ENCODE measurements at places on chromosomes 12 and 14. TPM values are rescaled to one million over a fixed set of nuclear protein-coding genes. Genes with fewer than 3 reads are reported as not detected.

Gene KRT5
- total RNA-seq, result not detected

Gene PZP
- not detected for total RNA-seq

Gene INHBE
- total RNA-seq, result not detected

Gene KIF5A
- total RNA-seq, result 0.89 TPM

Gene CHGA
- total RNA-seq, result not detected

Gene FLRT2
- not detected for total RNA-seq

DNA sequence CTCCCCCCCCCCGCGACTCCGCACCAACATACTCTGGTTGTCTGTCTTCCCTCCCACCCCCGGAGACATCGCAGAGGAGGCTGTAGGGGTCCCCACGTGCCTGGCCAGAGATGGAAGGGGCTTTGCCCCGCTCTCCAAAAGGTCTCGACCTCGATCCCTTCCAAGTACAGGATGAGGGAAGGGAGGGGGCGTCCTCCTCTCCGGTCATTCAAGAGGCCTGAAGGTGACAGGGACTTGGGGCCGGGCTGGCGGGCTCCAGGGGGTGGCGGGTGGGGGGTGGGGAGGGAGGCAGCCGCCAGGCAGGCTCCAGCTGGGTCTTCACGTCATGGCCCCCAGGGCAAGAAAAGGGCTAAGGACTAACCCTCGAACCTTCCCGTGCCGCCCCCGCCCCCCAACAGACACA lies 15.1 kb downstream of the TBX3 start:
- DNase-seq, result no peak

- DNase-seq, result peak; percentile 55
These were observed 486 bp upstream of the AKT1 start for GRCh38 chr14:104795781-104796686.

DNA sequence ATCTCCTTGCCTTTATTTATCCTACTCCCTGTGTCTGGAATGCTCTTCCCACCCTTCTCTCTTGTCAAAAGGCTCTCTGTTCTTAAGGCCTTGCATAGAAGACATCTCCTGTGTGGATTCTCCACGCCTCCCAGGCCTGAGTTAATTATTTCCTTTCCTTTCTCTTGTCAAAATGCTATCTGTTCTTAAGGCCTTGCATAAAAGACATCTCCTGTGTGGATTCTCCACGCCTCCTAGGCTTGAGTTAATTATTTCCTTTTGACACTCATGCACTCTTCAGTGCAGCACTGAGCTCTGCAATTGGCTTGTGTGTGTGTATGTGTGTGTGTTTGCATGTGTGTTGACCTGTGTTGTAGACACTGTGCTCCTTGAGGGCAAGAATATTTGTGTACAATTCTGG lies 52.1 kb upstream of the DCD start:
- DNase-seq, result no peak

DNA sequence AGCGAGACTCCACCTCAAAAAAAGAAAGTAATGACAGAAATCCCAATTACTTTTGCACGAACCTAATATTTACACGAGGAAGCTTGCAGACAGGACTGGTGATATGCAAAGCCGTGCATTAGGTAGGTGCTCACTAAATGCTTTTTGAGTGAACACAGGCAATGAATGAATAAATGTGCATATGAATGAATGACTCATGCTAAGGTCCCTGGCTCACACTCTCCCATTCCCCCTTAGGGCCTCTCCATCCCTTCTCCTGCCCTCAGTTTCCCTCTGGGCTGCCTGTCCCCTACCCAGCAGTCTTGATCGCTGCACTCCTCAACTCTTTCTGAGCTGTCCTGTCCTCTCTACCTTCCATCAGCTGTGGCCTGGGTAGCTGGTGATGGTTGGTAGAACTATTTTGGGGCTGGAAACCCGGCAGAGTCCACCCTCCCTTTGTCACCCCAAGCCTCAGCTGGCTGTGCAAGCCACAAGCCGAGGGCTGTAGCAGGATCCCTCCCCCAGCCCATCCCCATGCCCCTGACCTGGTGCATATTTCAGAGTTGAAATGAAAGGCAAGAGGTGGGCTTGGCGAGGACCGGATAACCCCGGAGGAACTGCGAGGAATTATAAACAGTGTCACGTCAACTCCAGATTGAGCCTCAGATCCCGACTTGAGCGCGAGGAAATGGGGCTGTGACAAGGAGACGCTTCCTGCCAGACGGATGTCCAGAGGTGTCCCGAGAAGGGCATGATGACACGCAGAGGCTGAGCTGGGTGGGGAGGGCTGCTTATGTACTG lies 191.7 kb upstream of the GSC start:
- DNase-seq, result no peak

DNA sequence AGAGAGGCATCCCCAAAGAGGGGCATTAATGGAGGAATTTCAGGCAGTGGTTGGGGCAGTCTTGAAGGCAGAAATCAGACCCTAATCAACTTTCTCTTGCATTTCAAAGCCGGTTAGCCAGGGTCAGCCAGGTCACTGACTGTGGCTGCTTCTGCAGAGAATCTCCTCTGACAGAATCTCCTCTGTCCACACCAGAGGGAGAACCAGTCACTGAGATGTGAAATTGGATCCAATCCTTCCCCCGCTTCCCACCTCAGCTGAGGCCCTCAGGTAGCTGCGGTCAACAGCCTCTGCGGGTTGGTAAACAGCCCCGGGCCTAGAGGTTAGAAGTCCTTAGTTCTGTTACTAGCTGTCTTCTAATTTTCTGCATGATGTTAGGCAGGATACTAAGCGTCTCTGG lies 39.8 kb upstream of the NUAK1 start:
- no peak for DNase-seq

GRCh38 chr12:110280392-110280778 lies 662 bp upstream of the ATP2A2 start:
- DNase-seq, result peak; percentile 48

- DNase-seq, result no peak
These were observed 156.3 kb upstream of the FKBP4 start for GRCh38 chr12:2638273-2639019.

DNA sequence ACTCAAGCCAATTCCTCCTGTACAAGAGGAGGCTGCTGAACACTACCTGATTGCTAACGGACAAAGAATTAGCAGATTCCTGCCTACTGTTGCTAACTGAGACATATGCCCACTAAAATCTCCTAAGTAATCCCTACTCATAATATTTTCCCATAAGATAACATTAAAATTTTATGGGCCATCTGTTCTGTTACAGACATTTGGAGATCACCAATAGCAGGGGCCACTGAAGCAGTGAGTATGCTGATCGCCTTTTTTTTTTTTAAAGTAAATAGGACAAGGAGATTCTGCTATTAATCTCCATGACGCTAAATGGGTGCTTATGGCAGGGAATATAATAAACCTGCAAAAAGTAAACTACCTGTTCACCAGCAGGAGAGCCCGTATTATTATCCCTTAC lies 292.9 kb downstream of the MED13L start:
- DNase-seq, result no peak

GRCh38 chr12:68804657-68805591 lies 3.1 kb upstream of the MDM2 start:
- DNase-seq, result no peak

DNA sequence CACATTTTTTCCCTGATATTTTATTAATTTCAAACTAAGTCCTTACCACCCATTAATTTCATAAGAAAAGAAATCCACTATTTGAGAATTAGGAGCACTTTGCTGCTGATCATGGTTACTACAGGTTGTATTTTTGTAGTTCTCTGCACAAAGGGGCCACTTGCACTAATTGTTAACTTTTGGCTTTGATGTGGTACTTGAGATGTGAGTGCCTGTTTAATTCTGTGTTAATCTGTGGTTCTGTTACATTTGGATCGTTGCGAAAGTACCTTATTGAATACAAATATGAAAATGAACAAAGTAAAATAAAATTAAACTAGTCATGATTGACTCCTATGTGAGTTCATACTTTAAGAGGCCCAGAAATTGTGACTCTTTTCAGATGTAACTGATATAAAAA lies 374.9 kb upstream of the RGS6 start:
- no peak for DNase-seq

DNA sequence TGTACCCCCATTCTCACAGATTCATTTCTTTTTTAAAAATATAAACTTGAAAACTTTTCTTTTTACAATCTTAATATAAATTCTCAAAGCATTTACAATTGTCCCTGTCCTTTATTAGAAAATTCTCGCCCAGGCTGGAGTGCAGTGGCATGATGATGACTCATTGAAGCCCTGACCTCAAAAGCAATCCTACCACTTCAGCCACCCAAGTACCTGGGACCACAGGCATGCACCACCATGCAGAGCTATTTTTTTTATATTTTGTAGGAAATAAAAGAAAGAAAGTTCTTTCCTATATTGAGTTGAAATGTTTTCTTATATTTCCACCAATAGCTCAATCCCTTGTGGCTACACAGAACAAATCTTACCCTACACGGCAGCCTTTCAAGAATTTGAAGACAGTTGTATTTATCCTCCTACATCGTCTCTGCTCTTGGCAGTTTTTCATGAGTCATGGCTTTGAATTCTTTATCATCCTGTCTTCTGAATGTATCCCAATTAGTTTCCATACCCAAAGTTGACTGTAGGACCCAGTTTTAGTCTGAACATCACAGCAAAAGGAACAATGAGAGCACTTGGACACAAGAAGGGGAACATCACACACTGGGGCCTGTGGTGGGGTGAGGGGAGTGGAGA lies 52.4 kb downstream of the SYT1 start:
- no peak for DNase-seq

DNA sequence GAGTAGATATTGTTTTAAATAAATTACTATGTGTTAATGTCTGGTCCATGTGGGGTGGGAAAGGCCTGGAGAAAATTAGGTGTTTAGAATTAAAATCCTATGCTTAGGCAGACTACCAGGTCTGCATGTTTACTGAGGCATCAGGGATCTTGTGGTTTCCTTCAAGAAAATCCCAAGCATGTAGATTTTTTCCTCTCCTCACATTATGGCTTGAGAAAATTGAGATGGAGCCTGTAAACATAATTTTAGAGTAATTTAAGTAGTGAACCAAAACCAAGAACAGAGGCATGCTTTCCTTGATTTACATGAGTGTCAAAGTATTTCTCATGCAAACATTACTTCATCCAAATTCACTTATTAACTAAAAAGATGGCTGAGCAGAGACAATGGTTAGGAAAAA lies 823.7 kb downstream of the AACS start:
- DNase-seq, result no peak

- DNase-seq, result no peak
These were observed 2.2 kb upstream of the DAAM1 start for GRCh38 chr14:59186306-59186705.

Data from activated CD4-positive, alpha-beta T cell treated with anti-CD3 and anti-CD28 coated beads, Interleukin-2, amount 10 ng/mL, durations not matched to agents 7 days and 5 days (primary cell).